T-helper 17 cell (primary cell): ENCODE measurements at places on chromosomes 11 and 22. TPM values are rescaled to one million over a fixed set of nuclear protein-coding genes. Genes with fewer than 3 reads are reported as not detected.

LRRC56 gene
- total RNA-seq, result 5.7 TPM

GRCh38 chr11:100273066-100273815 lies 413.8 kb upstream of the ARHGAP42 start:
- H3K27me3 ChIP-seq, result no peaks in the 10 kb centered on the region
- H3K4me1 ChIP-seq, result no peaks in the 10 kb centered on the region
- H3K4me3 ChIP-seq, result no peak overlapping the region
- H3K27ac ChIP-seq, result no peak overlapping the region

GRCh38 chr11:67534070-67534679 lies 10.9 kb upstream of the CABP2 start:
- no peak for DNase-seq
- H3K4me3 ChIP-seq, result no peak overlapping the region
- no peaks in the 10 kb centered on the region for H3K36me3 ChIP-seq
- H3K4me1 ChIP-seq, result no peaks in the 10 kb centered on the region
- peaks cover 3% of the 10 kb centered on the region for H3K27me3 ChIP-seq
- no peak overlapping the region for H3K27ac ChIP-seq

GRCh38 chr22:25407859-25408229 lies 156.6 kb upstream of the GRK3 start:
- peaks cover 4% of the 10 kb centered on the region for H3K27me3 ChIP-seq

DNA sequence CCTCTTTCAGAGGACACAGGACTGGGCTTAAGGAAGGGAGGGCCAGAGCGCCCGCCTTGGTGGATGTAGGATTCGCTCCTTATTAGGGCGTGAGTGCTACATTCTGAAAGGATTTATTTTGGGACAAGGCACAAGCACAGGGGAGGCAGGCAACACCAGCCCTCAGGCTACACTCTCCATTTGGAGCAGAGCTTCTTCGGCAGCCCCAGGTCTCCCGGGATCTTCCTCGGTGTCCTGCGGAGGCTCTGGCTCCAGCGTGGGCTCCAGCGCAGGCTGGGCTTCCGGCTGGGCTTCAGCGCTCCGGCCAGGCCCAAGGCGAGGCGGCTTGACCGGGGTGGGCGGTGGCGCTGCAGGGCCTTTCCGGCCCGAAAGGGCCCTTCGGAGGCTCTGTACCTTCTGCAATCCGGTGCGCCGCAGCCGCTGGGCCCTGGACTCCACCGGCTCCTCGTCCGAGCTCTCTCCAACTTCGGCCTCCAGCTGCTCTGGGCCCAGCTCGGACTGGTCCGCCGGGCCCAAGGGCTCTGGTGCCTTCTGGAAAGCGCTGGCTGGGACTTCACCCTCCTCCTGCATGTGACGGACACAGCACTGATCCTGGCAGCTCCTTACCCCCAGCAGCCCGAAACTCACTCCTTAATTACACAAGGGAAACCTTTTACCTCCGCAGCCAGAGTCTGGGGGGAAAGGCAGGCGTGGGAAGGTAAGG lies 1.1 kb downstream of the CAVIN3 start:
- no peak overlapping the region for H3K27ac ChIP-seq
- H3K36me3 ChIP-seq, result peaks cover 8% of the 10 kb centered on the region
- DNase-seq, result no peak
- peaks cover 69% of the 10 kb centered on the region for H3K27me3 ChIP-seq

GRCh38 chr11:71339396-71339881 lies 87.1 kb upstream of the SHANK2 start:
- peaks cover 45% of the 10 kb centered on the region for H3K27me3 ChIP-seq
- H3K4me1 ChIP-seq, result no peaks in the 10 kb centered on the region
- no peak overlapping the region for H3K4me3 ChIP-seq

HOATZ gene
- not detected for total RNA-seq
